ENCODE measurements at places on chromosomes 12 and 14.

DNA sequence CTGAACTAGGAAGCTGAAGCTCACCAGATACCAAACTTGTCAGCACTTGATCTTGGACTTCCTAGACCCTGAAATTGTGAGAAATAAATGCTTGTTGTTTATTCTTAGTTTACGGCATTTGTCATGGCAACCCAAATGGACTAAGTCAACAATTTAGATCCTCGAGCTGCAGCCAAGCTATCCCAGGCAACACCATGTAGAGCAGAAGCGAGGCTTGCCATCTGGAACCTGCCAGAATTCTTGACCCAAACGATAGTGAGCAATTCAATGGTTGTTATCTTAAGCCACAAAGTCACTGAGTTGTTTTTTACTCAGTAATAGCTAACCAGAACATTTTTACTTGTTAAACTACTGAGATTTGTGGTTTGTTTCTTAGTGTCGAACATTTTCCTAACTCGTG is 458.5 kb upstream of the FLRT2 start:
- DNase-seq: no peak

- no peak for DNase-seq
Observed at GRCh38 chr14:91963465-91963864, 16.0 kb upstream of the FBLN5 start.

- DNase-seq: no peak
Observed at GRCh38 chr14:76480426-76480825, 104.5 kb downstream of the ESRRB start.

- no peak for DNase-seq
Observed at GRCh38 chr12:1873531-1874510, 44.6 kb downstream of the CACNA2D4 start.

DNA sequence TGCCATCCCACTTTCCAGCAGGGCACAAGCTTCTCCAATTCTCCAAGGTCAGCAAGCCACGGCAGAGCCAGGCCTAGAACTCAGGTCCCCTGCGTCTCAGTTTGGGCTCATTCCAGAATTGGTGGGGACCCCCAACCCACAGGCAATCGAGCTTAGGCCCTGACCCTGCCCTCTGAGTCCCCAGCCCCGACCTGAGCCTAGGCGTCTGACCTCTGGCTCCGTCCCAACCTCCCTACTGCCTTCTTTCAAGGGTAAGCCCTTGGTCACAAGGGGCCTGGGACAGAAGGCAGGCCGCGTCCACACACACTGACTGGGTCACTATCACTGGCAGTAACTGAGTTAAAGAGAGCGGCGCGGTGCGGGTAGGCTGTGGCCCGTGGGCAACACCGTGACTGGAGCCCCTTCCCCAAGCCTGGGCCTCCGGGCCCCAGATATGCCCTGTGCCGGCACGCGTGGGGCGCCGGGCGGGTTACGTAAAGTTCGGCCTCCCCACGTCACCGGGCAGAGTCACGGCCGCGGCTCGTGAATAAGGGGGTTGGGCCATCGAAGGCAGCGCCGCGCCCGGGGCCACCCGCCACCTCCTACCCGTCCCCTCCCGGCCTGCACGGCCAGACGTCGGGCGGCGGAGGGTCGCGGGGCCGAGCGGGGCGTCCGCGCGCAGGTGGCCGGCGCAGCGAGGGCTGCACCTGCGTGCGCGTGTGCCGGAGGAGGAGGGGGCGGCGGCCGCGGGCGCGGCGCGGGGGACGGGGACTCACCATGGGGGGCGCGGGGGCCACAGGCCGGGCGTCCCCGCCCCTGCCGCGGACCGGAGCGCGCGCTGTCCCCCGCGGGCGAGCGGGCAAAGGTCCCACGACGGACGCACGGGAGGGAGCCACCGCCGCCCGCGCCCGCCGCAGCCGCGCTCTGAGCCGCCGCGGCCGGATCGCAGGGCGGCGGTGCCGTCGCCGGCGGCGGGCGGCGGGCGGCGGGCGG is 516 bp downstream of the ANKRD9 start:
- DNase-seq: no peak

DNA sequence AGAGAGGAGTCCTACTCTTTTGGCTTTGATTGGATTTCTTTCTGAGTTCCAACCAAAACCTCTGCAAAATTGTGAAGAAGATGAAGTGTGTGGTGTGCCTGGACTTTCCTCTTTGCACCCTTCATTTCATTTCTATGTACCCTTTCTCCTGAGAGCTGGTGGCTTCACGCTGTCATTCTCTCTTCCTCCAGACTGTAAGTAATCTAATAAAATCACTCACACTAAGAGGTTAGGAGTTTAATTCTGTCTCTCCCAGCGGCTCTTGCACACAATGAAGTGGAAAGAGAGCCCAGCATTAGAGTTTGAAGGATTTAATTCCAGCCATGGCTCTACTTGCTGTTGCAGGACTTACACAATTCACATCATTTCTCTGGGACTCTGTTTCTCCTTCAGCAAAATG is 37.8 kb upstream of the CRADD start:
- no peak for DNase-seq

- peak; percentile 27 for DNase-seq
Observed at GRCh38 chr12:51593539-51593938, 2.5 kb downstream of the SCN8A start.

GRCh38 chr12:113650476-113650875 is 178.8 kb upstream of the LHX5 start:
- DNase-seq: no peak

DNA sequence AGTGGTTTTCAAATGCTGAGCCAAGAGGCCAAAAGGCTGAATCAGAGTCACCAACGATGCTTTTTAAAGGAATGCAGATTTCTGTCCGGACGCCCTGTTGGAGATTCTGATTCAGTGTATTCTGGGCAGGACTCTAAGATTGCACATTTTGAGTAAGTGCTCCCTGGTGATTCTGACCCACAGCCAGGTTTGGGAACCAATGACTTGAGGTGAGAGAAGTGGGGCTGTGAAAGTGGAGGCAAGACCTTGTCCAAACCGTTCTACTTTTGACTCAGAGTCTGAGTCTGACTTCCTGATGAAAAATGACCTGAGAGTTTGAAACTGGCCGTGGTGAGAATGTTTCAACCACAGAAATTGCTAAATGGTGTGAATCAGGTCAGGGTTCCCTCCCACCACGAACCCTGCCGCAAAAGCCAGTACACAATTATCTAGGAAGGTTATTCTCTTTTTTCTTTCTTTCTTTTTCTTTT is 90.2 kb downstream of the NTN4 start:
- peak; percentile 91 for DNase-seq
